RPMI8226 (cell line): ENCODE measurements at places on chromosomes 7 and 10.

DNA sequence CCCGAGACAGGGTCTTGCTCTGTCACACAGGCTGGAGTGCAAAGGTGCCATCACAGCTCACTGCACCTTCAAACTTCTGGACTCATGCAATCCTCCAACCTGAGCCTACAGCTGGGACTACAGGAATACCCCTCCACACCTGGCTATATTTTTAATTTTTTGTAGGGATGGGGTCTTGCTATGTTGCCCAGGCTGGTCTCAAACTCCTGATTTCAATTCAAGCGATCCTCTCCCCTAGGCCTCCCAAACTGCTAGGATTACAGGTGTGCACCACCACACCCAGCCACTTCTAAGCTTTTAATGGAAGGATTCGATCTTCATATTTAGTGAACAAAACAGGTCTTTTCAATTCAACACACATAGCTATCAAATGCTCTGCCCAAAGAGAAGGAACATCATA, 29.7 kb downstream of the FZD9 start:
- DNase-seq = no peak

- no peak for DNase-seq
Observed at GRCh38 chr7:34655384-34655783, 2.6 kb upstream of the NPSR1 start.

GRCh38 chr7:101332026-101332425, 10.4 kb upstream of the IFT22 start:
- no peak for DNase-seq

- no peak for DNase-seq
Observed at GRCh38 chr7:77393954-77394353, 22.2 kb downstream of the GSAP start.

DNA sequence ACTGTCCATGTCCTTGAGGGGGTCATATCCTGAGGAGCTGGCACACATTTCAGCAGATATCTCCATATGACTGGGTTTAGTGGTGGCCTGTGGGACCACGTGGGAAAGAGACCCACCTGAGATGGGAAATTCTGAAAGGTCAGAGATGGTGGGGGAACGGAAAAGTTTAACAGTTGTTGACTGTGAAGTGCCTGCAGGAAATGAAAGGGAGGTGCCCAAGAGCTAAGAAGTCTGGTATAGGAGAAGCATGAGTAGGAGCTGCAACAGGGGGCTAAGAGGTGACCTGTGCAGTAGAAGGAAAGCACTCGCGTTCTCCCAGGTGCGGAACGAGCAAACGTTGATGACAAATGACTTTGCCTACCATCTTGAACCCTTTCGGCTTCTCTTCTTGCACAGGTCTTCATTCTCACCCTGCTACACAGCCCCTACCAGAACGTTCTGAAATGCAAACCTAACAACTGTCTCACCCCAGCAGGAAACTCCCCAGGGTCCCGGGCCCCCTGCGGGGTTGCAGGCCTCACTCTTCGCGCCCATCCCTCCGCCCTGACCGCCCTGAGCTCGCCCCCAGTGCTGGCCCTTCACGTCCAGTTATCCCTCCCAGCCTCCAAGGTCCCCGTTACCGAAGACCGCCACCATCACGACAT, 9.8 kb upstream of the FXYD4 start:
- DNase-seq = no peak

DNA sequence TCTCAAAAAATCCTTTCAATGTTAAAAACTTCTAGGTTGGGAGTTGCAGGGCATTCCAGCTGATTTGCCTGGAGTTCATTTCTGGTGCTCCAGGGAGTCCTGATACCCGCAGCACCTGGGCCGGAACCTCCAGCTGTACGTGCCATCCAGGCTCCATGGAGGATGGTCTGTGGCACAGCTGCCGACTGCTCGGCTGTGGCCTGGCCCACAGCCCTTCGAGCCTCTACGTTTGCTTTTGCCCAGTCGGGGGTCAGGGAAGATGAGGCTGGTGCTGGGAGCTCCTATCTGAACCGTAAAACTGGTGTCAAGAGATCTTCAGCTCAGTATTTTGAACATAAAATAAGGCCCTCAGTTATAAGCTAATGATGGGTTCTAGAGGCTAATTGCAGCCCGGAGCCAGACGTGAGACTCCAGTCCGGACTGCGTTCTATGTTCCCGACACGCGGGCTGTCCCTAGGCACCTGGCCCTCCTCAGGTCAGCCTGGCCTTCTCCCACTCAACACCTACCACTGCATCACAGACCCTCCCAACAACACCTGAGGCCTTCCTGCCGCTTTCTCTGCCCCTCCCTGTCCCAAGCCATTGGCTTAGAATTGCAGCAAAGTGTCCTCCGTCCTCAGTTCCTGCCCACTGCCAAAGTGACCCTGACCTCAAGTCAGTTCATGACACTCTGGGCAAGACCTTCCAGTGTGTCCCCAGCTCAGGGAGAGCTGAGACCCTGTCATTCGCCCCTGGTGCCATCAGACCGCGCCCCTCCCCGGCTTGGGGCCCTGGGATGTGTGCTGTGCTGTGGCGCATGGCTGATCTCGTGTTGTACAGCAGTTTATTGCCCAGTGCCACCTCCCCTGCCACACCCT, 64.2 kb upstream of the DNAJB6 start:
- no peak for DNase-seq
